Spleen (tissue), 13 donors: ENCODE measurements at places on chromosomes 5 and 9. TPM values are rescaled to one million over a fixed set of nuclear protein-coding genes. Genes with fewer than 3 reads are reported as not detected.

The TENT4A gene
- 26.3 TPM for total RNA-seq

The ANKRD20A1 gene
- total RNA-seq, result 8.4 TPM

The FST gene
- total RNA-seq, result not detected

The MYMK gene
- not detected for total RNA-seq
